ENCODE measurements at places on chromosomes 6 and 20.

- no peak for DNase-seq
These were observed 207.8 kb upstream of the FOXQ1 start for GRCh38 chr6:1103945-1104623.

- DNase-seq, result peak; percentile 60
These were observed 130.1 kb downstream of the NFATC2 start for GRCh38 chr20:51412333-51412871.

DNA sequence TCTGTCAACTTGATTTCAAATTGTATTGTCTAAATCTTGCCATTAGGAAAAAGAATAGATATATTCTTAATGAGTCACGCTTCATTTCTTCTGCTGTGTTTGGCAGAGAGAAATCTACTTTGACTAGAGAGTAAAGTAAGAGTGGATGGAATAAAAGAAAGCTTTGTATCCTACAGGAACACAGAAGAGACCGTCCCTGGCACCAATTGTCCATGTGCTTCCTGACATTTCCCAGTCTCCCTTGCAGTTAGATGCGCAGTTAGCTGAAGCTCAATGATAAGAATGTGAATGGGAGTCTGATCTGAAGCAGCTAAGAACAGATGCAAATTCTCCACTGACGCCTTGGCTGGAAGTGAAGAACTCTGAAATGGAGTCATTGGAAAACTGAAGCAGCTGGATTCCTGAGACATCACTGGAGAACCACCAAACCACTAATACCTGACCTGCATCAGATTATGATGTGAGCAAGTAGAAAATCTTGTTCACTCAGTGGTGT lies 528.2 kb upstream of the MARCKS start:
- DNase-seq, result no peak

GRCh38 chr6:25714765-25715164 lies 39.8 kb upstream of the SLC17A4 start:
- DNase-seq, result no peak

- DNase-seq, result no peak
These were observed 41.8 kb upstream of the PTPN1 start for GRCh38 chr20:50468378-50468798.

- DNase-seq, result no peak
These were observed 117.4 kb downstream of the ADAT2 start for GRCh38 chr6:143333081-143333480.

DNA sequence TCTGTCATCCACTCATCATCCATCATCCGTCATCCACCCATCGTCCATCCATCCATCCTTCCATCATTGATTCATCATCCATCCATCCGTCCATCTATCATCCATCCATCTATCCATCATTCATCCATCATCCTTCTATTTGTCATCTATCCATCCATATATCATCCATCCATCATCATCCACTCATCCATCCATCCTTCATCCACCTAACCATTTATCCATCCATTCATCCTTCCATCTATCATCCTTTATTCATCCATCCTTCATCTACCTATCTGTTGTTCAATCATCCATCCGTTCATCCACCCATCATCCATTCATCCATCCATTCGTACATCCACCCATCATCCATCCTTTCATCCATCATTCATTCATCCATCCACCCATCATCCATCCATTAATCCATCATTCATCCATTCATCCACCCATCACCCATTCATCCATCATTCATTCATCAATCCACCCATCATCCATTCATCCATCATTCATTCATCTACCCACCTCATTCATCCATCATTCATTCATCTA lies 266.4 kb downstream of the CDH4 start:
- no peak for DNase-seq

DNA sequence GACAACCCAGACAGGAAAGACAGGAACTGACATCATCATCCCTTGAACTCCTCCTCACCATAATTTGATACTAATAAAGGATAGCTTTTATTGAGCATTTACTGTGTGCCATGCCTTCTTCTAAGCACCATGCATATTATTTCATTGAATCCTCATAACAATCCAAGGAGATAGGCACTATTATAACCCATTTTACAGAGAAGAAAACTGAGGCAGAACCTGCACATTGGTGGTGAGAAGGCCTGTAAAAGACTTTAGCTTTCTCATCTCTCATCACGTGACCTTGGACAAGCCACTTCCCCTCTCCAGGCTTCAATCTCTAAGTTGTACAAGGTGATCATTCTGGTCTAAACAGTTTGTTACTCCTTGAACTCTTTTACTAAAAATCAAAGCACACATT lies 34.5 kb upstream of the PREX1 start:
- DNase-seq, result no peak

GRCh38 chr6:35310265-35310831 lies 12.7 kb downstream of the DEF6 start:
- no peak for DNase-seq

- DNase-seq, result no peak
These were observed 15.7 kb upstream of the OCSTAMP start for GRCh38 chr20:46566125-46566524.

DNA sequence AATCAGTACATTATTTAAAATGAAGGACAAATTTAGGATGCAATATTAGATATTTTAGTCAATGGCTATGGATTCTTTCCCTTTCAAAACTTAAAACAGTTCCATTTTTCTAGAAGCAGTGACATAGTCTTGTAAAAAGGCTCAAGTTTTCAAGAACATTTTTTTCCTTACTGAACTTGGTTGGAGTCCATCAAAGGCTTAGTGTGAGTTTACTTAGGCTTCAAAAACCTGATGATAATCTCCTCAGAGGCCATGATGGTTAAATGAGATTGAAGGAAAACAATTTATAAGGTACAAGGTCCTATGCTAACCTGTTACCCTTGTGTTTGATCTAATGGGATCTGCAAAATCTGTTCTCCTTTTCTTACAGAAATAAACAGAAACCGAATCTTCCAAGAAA lies 531.8 kb downstream of the UTRN start:
- no peak for DNase-seq

- no peak for DNase-seq
These were observed 48.6 kb downstream of the FKBP5 start for GRCh38 chr6:35640017-35640664.

GRCh38 chr20:54221996-54222890 lies 14.4 kb downstream of the PFDN4 start:
- DNase-seq, result no peak

- peak; percentile 65 for DNase-seq
These were observed 38.2 kb downstream of the KIAA1755 start for GRCh38 chr20:38222231-38222922.

GRCh38 chr6:139647016-139647415 lies 272.6 kb upstream of the CITED2 start:
- DNase-seq, result no peak
